ENCODE measurements at places on chromosomes 16 and 17. TPM values are rescaled to one million over a fixed set of nuclear protein-coding genes. Genes with fewer than 3 reads are reported as not detected.

Gene C17orf107
- total RNA-seq = 4.6 TPM

Gene HS3ST3B1
- 1.8 TPM for total RNA-seq

Gene TMEM92
- total RNA-seq = 3.0 TPM

Gene EIF4A3
- 84.8 TPM for total RNA-seq

All from ureter (tissue), 1 donor.